ENCODE measurements at places on chromosomes 1 and 21.
A peak's percentile ranks its signal among the peaks of the same experiment; 100 is the strongest.

DNA sequence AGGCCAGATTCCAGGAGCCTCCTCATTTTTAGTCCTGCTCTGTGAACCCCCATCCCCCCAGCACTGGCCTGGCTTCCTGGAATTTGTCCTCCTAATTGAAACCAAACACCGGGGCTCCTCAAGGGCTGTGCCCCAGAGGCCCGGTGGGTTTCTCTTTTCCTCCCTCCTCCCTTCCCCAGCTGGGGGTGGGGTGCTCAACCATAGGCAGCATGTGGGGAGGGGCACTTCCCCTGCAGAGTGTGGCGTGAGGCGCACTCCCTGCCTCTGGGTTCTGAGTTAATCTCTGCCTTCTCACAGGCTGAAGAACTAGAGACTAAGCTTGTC is 67.5 kb upstream of the ACOT11 start:
- no peak for DNase-seq

DNA sequence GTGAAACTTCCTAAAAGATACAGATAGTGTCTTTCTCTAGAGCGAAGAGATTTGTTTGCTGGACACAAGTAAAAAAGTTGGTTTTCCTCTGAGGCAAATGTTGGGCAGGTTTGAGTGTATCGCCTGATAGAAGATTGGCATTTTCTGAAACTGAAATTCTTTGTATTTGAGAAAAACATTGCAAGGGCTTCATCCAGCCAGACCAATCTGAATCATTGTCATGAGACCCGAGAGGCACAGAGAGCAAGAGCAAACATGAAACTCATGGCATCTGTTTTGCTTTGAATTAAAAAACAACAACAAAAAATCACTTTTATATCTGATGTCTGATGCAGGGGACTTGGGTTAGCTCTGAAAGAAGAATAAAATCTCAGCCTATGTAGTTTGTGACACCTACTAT is 379.3 kb upstream of the NCAM2 start:
- DNase-seq, result no peak

GRCh38 chr1:246786606-246787238 is 62.5 kb downstream of the SCCPDH start:
- no peak for DNase-seq

DNA sequence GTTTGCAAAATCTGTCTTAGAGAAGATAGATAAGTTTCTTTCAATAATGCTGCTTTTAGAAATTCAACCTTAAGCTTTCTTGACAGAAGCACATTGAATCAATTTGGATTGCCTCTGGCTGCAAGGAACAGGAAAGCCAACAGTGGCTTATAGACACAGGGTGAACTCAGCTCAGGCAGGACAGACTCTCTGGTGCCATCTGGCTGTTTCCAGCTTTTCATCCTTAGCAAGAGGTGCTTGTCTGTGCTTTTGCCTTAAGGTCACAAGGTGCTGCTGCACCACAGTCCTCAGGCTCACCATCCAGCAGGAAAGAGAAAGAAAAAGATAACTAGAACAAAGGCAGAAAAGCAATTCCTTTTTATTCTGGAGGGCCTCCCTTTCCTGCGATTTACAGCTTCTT is 93.7 kb upstream of the ETS2 start:
- no peak for DNase-seq

DNA sequence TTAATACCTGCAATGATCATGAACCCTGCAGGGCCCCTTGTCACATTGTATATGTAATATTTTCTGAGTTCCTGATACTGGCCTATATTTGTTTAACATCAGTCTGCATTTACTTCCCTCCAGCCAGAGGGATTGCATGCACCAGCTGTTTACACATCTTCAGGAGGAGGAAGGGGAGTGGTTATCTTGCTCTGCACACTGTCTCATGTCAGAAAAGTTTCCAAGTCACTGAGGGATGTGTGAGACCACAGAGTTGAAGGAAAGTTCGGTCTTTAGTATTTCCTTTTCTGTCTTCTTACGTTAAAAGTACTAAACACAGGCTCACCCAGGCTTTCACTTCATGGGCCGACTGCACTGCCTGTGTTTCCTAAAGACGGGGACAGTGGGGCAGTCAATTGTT is 574.1 kb downstream of the LMO4 start:
- no peak for DNase-seq

GRCh38 chr1:19756480-19756879 is 43.2 kb downstream of the TMCO4 start:
- DNase-seq, result no peak

DNA sequence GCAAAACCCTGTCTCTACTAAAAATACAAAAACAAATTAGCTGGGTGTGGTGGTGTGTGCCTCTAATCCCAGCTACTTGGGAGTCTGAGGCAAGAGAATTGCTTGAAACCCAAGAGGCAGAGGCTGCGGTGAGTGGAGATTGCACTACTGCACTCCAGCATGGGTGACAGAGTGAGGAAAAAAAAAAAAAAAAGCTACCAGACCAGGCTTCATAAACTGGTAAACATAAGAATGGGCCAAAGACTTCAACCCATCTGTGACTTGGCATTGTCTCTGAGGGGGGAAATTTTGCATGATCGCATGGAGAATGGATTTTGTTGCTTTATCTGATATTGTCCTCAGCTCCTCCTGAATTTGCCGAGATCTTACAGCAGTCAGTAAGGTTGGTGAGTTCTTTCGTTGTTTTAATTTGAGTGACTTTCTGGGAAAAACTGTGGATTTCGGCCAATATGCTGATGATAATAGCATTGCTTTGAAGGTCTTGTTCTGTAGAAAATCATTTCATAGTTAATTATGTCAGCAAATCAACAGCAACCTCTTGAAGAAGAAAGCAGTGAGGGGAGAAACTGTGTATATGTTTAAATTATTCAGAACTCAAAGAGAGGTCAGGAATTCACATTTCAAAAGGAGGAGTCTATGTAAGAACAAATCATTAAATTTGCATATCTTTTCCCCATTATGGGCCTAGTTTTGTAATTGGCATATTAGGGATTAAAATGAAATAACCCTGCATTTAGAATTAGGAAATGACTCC is 13.1 kb downstream of the FGGY start:
- no peak for DNase-seq

- no peak for DNase-seq
Measured at GRCh38 chr21:31225713-31226112, 118.3 kb downstream of the TIAM1 start.

- DNase-seq, result peak; percentile 56
Measured at GRCh38 chr1:54499360-54500106, 48.5 kb upstream of the ACOT11 start.

- no peak for DNase-seq
Measured at GRCh38 chr1:106846656-106847055, 209.8 kb upstream of the PRMT6 start.

GRCh38 chr1:8754247-8754650 is 63.2 kb downstream of the RERE start:
- no peak for DNase-seq

DNA sequence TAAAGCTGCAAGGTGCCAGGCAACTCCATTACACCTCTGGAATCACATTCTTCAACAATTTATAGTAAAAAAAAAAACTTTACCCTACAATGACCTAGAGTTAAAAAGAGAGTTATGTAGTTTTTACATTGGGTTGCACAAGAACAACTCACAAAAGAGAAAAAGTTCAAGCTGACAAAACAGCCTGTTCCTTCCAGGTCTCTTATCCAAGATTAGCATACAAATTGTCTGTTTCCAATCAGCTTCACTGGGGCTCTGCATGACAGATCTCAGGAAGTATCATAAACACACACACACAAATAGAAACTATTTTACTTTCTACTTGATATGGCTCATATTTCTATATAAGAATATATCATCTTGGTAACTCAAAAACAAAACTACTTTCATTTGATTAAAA is 154.6 kb downstream of the PCNX2 start:
- no peak for DNase-seq

- no peak for DNase-seq
Measured at GRCh38 chr1:159921700-159922504, 3.4 kb downstream of the TAGLN2 start.

DNA sequence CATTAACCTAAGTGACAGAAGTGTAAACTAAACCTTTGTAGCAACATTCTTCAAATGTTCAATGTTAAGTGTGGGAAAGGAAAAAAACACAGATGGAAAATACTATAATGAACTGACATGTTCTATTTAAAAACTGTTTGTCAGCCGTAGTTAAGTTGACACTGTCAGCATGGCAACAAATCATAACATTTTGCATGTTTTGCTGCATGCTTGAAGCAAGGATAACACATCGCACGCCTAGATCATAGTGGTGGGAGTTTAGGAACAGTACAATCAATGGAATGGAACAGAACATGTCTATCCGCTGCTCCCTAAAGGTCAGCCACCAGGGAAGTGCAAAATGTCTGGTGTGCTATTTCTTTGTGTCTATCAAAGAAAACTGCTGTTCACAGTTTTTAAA is 62.5 kb upstream of the ESRRG start:
- no peak for DNase-seq

- DNase-seq, result peak; percentile 1
Measured at GRCh38 chr1:79353224-79353623, 346.7 kb upstream of the ADGRL4 start.

GRCh38 chr1:86146566-86146965 is 10.0 kb downstream of the COL24A1 start:
- DNase-seq, result no peak

DNA sequence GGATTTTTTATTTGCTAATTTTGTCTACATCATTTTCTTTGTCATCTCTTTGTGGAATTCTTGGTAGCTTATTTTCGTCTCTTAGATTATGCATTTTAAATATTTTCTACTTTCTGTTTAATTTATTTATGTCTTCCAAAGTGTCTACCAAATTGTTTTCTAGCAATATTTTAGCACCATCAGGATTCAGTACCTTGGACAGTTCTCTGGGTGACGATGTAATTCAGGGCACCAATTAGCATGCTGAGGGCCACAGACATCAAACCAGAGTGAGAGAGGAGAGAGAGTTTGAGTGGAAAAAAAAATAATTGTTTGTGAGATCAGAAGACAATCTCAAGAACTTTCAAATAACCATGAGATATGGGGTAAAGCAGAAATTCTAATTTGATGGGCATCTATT is 169.8 kb upstream of the CXADR start:
- DNase-seq, result no peak

DNA sequence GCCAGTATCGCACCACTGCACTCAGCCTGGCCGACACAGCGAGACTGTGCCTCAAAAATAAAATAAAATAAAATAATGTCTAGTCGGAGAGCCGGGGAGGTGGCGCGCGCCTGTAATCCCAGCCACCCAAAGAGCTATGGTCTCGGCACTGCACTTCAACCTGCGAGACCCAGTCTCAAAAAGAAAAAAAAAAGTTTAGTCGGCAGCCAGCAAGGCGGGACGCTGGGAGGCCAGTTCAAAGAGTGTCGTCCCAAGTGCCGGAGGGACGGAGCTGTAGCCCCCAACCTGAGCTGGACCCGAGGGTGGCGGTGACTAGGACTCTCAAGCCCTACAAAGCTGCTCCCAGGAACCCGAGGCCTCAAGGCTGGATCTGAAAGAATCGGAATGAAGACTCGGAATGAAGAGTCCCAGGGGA is 632 bp upstream of the FALEC start:
- no peak for DNase-seq

- DNase-seq, result no peak
Measured at GRCh38 chr21:36759348-36760083, 60.6 kb downstream of the SIM2 start.

DNA sequence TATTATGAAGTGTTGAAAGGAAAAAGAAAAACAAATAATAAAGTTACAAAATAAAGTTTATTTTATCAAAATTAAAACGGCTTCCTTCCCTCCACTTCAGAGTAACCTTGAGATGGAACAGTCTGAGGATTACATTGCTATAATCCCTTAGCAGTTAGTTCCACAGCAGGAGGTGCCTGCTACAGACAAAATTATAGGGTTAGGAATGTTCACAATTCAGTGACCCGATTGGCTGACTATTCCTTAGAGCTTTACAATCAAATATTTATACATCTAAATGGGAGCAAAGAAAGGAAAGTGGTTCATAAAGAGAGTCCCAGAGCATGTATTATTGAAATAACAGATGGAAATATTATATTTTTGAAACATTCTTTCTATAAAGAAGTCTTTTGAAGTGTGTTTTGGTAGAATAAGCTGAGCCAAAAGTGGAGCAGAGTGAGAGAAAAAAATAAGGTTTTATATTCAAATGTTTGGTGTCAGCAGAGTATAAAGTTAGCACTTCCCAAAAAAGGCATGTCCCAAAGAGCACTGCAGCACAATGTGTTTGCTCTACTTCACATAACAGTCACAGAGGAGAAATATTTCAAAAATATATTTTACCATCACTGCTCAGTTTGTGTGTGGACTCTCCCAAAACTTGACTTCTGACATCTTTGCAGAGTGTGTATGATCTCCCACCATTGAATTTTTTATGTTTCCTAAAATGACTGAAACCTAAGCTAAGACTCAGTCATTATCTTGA is 71.4 kb upstream of the GORAB start:
- DNase-seq, result no peak

DNA sequence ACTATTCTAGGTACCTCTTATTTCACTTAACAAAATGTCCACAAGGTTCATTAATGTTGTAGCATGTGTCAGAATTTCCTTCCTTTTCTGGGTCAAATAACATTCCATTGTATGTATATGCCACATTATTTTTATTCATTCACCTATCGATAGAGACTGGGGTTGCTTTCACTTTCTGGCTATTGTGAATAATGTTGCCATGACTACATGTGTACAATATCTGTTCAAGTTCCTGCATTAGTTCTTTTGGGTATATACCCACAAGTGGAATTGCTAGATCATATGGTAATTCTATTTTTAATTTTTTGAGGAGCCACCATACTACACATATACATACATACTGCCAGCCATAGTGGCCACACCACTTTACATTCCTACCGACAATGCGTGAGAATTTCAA is 158.4 kb downstream of the ZZZ3 start:
- DNase-seq, result no peak

- DNase-seq, result no peak
Measured at GRCh38 chr1:205076245-205076761, 8.0 kb downstream of the TMEM81 start.

DNA sequence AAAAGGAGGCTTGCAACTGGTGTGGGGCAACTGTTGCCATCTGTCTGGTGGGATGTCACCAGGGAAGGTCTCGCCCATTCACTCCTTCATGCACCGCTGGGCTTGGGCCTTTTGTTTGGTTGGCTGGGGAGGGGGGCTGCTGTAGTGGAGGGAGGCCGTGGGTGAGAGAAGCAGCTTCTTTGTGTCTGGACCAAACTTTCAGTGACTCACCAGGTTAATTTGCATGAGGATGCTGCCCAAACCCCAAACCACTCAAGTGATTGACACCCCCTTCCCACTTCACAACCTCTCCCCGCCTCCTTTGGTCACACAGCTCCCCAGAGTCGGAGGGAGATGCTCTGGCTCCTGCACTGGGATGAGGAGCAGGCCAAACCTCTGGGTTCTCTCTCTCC is 19.7 kb downstream of the BTG2 start:
- no peak for DNase-seq

GRCh38 chr1:93661829-93662474 is 19.7 kb downstream of the BCAR3 start:
- no peak for DNase-seq

GRCh38 chr21:36059823-36060158 is 535 bp downstream of the SETD4 start:
- no peak for DNase-seq

DNA sequence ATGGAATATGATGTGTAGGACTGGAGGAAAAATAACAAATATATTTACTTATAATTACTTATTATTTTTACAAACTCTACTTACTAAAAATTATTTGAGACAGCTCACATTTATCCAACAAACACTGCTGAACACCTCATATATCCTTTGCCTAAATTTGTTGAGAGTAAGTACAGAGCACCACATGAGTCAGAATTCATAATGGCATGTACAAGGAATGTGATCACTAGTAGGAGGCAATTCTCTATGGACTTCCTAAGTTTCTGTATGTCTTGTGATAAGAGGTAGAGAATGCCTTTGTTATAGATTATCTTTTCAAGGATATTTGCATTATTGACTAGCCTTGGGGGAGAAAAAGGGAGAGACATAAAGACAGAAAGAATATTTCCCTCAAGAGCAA is 8.2 kb upstream of the ST6GALNAC3 start:
- no peak for DNase-seq
